ENCODE measurements at places on chromosomes 4 and X. TPM values are rescaled to one million over a fixed set of nuclear protein-coding genes. Genes with fewer than 3 reads are reported as not detected.
A peak's percentile ranks its signal among the peaks of the same experiment; 100 is the strongest.

- peak; percentile 24 for DNase-seq
Measured at GRCh38 chr4:56655627-56656345, 25.3 kb downstream of the HOPX start.

DNA sequence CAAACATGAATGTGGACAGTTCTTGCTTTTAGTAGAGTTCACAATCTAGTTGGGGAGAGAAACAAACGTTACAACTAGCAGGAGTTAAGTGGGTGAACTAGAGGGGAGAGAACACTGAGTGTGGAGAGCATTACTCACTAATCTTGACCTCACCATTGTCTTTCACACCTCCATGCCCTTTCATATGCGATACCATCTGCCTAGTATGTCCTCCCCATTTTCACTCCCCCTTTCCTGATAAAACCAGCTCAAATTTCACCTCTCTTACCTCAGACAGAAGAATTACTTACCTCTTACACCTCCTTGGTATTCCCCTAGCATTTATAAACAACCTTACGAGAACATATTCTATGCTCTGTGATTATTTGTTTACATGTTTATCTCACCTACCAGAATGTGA, 53.6 kb downstream of the LAS1L start:
- no peak for DNase-seq

Gene NR0B1
- polyA plus RNA-seq: 0.55 TPM

Gene STARD8
- polyA plus RNA-seq: 14.9 TPM
